Right atrium auricular region (tissue), 2 donors: ENCODE measurements at places on chromosomes 6 and 20.

DNA sequence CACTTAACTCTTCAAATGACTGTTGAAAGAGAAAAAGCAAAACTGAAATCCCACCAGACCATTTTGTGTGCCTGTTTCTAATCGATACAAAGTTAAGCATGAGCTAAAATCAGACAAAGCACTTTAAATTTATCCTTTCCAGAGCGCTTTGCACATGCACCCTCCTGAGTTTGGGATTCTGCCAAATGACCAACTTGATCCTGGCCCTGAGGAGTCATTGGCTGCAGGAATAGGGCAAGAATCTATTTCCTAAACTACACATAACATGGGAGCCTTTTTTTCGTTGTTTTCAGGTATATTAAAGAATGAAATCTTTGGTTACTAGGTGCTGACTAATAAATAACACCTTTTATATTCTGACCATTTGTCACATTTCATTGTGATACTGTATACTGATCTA, 23.8 kb upstream of the MTHFD1L start:
- H3K4me1 ChIP-seq, result no peaks in the 10 kb centered on the region
- no peak overlapping the region for H3K4me3 ChIP-seq
- no peak overlapping the region for H3K27ac ChIP-seq
- DNase-seq, result no peak

DNA sequence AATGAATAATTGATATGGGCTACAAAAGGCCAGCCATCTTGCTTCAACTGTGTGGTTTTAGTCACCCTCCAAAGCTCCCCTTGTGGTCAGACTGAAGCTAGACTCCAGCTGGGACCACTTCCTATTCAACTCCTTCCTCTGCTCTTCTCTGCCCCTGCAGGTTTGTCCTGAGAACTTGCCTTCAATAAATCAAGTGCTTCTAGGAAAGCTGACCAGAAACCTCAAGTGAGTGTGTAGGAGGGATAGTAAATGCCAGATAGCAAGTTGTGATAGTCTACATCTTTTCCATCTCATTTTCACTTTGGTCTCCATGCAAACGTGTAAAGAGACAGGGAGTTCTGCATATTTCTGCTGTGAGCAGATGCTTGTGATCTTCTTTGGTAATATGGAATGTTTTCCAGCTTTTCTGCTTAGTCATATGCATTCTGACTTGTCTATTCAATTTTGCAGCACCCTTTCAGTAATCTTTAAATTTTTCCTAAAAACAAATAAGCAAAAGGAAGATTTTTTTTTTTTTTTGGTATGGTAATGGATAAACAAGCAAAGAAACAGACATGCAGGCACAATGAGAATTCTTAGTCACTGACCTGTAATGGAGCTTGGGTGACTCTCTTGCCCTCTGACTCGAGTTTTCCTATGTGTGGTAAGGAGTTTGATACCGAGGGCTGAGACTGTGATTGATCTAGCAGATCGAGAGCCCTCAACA, 201.3 kb upstream of the BTBD3 start:
- no peaks in the 10 kb centered on the region for H3K27me3 ChIP-seq
- no peaks in the 10 kb centered on the region for H3K36me3 ChIP-seq
- no peak overlapping the region for H3K27ac ChIP-seq

DNA sequence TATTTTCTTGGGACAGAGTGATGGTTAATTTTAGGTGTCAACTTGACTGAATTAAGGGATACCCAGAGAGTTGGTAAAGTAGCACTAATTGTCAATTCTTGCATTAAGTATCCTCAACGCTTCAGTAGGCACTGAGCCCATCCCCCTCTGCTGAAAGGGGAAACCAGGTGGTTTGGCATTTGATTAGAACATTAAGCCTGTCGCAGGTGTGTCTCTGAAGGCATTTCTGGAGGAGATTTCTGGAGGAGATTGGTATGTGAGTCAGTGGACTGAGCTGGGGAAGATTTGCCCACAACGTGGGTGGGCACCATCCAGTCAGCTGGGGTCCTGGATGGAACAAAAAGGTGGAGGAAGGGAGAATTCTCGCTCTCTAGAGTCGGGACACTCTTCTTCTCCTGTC, 119.8 kb downstream of the RFX6 start:
- no peak overlapping the region for H3K27ac ChIP-seq
- DNase-seq, result no peak
- H3K36me3 ChIP-seq, result no peaks in the 10 kb centered on the region
- H3K27me3 ChIP-seq, result no peaks in the 10 kb centered on the region
- no peaks in the 10 kb centered on the region for H3K4me1 ChIP-seq
- H3K4me3 ChIP-seq, result no peak overlapping the region

GRCh38 chr6:67887747-67888545, 747.1 kb upstream of the ADGRB3 start:
- H3K27ac ChIP-seq, result no peak overlapping the region
- no peak for DNase-seq
- H3K4me3 ChIP-seq, result no peak overlapping the region
- no peaks in the 10 kb centered on the region for H3K27me3 ChIP-seq
- no peaks in the 10 kb centered on the region for H3K4me1 ChIP-seq
- no peaks in the 10 kb centered on the region for H3K36me3 ChIP-seq

- DNase-seq, result peak; percentile 61
- H3K27ac ChIP-seq, result no peak overlapping the region
- H3K36me3 ChIP-seq, result no peaks in the 10 kb centered on the region
- no peaks in the 10 kb centered on the region for H3K27me3 ChIP-seq
- H3K4me3 ChIP-seq, result no peak overlapping the region
- no peaks in the 10 kb centered on the region for H3K4me1 ChIP-seq
These were observed 49.5 kb downstream of the TOX2 start for GRCh38 chr20:43963872-43964791.

GRCh38 chr20:41617059-41617901, 897 bp downstream of the CHD6 start:
- no peak for DNase-seq
- H3K27me3 ChIP-seq, result no peaks in the 10 kb centered on the region
- no peaks in the 10 kb centered on the region for H3K36me3 ChIP-seq
- peak overlapping the region; percentile 77 for H3K4me3 ChIP-seq

- H3K36me3 ChIP-seq, result no peaks in the 10 kb centered on the region
- H3K27ac ChIP-seq, result no peak overlapping the region
- no peak overlapping the region for H3K4me3 ChIP-seq
- H3K27me3 ChIP-seq, result no peaks in the 10 kb centered on the region
These were observed 27.6 kb downstream of the PARD6B start for GRCh38 chr20:50758992-50759391.

GRCh38 chr6:138569970-138570724, 70.9 kb upstream of the NHSL1 start:
- peak overlapping the region; percentile 44 for H3K4me3 ChIP-seq
- H3K36me3 ChIP-seq, result no peaks in the 10 kb centered on the region
- no peak overlapping the region for H3K27ac ChIP-seq
- H3K27me3 ChIP-seq, result no peaks in the 10 kb centered on the region

DNA sequence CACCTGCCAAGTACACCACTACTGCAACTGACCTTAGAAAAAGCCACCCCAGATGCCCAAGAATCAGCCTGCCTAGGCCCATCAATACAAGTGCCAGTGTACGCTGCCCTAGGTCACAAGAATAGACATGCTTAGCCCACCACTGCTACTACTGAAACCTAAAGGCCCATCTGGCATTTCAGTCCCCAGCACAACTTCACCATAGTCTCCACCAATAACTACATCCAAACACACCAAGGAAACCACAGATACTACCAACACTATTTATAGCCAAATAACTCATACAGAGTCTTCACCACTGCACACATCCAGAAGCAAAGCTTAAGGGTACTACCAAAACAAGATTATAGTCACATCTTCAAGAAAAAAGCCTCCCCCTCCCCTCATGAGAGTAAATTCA, 28.2 kb downstream of the TREML4 start:
- no peak overlapping the region for H3K4me3 ChIP-seq
- no peaks in the 10 kb centered on the region for H3K27me3 ChIP-seq
- H3K4me1 ChIP-seq, result no peaks in the 10 kb centered on the region
- no peaks in the 10 kb centered on the region for H3K36me3 ChIP-seq
- DNase-seq, result no peak

DNA sequence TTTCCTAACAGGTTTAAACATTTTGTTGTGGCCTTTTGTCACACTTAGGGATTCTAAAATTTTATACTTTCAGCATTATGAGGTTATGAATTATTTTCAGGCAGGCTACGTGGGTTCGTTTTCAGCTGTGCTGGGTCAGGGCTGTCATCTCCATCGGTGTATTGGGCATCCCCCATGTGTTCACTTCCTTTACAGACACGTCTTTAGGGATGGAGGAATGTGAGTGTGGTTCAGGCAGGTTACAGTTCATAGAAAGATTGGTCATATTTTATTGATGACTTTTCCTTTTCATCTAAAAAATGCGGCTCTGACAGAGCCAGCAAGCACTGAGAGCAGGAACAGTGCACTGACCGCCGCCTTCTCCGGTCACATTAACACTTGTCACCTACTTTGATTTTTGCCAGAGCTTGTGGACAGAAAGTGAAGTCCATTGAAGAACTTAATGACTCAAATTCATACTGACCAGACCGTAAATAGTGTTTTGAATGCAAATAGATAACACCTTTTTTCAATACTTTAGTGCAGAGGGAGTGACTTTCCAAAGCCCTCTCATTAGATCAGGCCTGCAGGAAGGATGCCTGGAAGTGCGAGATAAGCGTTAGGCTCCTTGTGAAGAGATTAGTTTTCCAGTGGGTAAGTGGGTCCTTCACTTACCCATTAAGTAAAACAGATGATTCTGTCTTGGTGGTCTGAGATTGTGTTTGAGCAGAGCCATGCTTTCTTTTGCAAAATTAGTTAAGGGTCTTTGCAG, 113.1 kb downstream of the TIAM2 start:
- H3K27me3 ChIP-seq, result no peaks in the 10 kb centered on the region
- no peak overlapping the region for H3K4me3 ChIP-seq
- no peaks in the 10 kb centered on the region for H3K36me3 ChIP-seq
- no peak for DNase-seq
- H3K4me1 ChIP-seq, result no peaks in the 10 kb centered on the region

DNA sequence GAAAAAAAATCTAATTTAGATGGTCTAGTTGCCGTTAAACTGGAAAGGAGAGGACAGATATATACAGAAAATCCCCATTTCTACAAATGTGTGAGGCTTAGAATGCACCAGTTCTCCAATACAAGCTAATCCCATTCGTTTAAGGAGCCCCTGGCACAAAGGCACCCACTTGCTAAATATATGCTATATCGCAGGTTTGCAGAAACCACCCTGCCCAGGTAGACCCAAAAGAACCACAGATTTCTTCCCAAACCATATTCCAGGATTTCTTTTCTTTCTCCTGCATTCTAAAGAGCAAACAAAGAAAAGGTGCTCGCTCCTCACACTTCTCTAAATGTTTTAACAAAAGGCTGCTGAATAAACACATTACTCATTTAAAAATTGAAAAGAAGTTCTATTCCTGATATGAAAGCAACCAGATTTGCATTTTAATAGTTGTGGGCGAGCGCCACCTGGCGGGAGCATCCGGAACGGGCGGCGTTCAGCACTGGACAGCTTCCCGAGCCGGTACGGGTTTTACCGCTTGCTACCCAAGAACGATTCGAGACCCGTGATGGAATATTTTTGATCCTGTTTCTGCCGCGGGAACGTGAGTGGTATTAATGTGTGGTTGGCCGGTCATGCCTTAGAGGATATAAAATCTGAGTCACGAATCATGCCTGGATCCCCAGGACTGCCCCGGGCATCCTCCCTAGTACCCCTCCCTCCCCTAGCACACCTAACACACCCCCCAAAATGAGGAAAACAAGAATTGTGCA, 2.1 kb downstream of the PTPRT start:
- H3K4me3 ChIP-seq, result no peak overlapping the region
- H3K4me1 ChIP-seq, result no peaks in the 10 kb centered on the region
- no peaks in the 10 kb centered on the region for H3K36me3 ChIP-seq
- peak; percentile 86 for DNase-seq
- no peak overlapping the region for H3K27ac ChIP-seq
- peaks cover 5% of the 10 kb centered on the region for H3K27me3 ChIP-seq

DNA sequence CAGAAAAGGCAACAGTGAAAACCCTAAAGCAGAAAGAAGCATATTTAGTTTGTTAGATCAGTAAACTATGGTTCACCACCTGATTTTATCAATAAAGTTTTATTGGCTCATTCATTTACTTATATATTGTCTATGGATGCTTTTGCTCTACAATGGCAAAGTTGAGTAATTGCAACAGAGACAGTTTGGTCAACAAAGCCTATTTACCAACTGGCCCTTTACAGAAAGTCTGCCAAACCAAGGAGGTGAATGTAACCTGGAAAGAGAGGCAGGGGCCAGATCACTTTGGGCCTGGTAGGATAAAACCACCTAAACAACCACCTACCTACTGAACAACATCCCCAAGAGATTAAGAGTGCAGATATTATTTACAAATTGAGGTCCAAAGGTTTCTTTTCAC, 19.4 kb downstream of the SAYSD1 start:
- H3K4me1 ChIP-seq, result no peaks in the 10 kb centered on the region
- H3K27me3 ChIP-seq, result no peaks in the 10 kb centered on the region
- no peaks in the 10 kb centered on the region for H3K36me3 ChIP-seq
- no peak overlapping the region for H3K27ac ChIP-seq
- DNase-seq, result no peak
- H3K4me3 ChIP-seq, result no peak overlapping the region

- no peaks in the 10 kb centered on the region for H3K36me3 ChIP-seq
- no peak for DNase-seq
- no peak overlapping the region for H3K27ac ChIP-seq
- no peaks in the 10 kb centered on the region for H3K27me3 ChIP-seq
- no peaks in the 10 kb centered on the region for H3K4me1 ChIP-seq
These were observed 538.5 kb downstream of the CD83 start for GRCh38 chr6:14656078-14656521.

- DNase-seq, result no peak
- no peaks in the 10 kb centered on the region for H3K36me3 ChIP-seq
- no peak overlapping the region for H3K4me3 ChIP-seq
- no peaks in the 10 kb centered on the region for H3K27me3 ChIP-seq
These were observed 66.9 kb upstream of the TGM3 start for GRCh38 chr20:2228926-2229325.

GRCh38 chr20:44733341-44734069, 12.2 kb upstream of the KCNK15 start:
- H3K36me3 ChIP-seq, result no peaks in the 10 kb centered on the region
- H3K4me1 ChIP-seq, result peaks cover 32% of the 10 kb centered on the region
- H3K4me3 ChIP-seq, result no peak overlapping the region
- H3K27me3 ChIP-seq, result no peaks in the 10 kb centered on the region
- peak; percentile 77 for DNase-seq
- peak overlapping the region; percentile 34 for H3K27ac ChIP-seq

DNA sequence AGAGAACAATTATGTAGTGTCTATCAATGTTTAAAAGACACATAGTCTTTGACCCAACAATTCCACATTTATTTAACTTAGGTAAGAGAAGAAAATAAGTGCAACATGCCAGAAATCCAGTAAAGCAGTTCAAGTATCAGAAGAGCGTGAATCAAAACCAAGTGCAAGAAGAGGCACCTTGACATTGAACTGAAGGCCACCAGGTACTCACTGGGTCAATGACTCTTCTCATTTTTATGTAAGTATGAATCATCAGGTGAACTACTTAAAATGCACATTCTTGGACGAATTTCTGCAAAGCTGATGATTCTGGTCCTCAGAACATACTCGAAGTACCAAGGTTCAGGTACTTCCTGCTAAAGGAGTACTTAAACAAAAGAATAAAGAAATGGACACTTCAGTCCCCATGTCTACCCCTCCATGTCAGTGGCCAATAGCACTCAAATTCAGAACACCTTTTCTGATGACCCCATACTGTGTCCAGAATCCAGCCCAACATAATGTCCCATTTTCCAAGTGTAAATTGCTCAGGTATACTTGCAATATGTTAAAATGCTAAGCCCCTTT, 481.9 kb downstream of the GJA1 start:
- no peaks in the 10 kb centered on the region for H3K36me3 ChIP-seq
- DNase-seq, result no peak
- no peak overlapping the region for H3K27ac ChIP-seq
- H3K4me3 ChIP-seq, result no peak overlapping the region
